ENCODE measurements at places on chromosomes 3 and 15. TPM values are rescaled to one million over a fixed set of nuclear protein-coding genes. Genes with fewer than 3 reads are reported as not detected.

DNA sequence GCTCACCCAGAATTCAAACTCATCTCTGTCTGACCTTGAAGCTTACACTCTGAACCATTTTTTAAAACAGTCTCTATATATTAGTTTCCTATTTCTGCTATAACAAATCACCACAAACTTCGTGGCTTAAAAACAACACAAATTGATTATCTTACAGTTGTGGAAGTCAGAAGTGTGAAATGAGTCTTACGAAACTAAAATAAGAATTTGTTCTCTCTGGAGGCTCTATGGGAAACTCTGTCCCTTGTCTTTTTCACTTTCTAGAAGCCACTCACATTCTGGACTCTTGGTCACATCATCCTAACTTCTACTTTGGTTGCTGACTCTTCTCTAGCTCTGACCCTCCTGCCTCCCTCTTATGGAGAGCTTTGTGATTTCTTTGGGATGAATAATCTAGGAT, 429.3 kb upstream of the THBS1 start:
- no peaks in the 10 kb centered on the region for H3K4me1 ChIP-seq
- no peak overlapping the region for H3K4me3 ChIP-seq
- no peaks in the 10 kb centered on the region for H3K27me3 ChIP-seq
- H3K36me3 ChIP-seq, result no peaks in the 10 kb centered on the region
- no peak overlapping the region for H3K27ac ChIP-seq

HRG gene
- 0.46 TPM for total RNA-seq

DNA sequence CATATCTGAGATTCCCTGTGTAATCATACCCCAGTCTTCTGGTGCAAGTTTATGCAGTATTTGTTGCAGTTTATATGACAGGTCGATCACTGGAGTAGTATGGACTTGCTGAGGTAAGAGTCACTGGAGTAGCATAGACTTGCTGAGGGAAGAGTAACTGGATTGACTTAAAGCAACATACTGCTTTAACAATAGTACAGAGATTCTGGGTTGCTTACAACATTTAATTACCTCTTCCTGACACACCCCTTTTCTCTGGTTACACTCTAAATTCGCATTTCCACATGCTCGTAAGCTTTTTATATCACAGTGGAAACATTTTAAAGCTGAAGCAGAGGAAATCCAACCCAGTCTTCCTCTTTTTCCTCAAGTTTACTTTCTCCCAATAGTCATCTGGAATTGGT, 11.8 kb downstream of the AAGAB start:
- H3K36me3 ChIP-seq, result no peaks in the 10 kb centered on the region
- peak overlapping the region; percentile 50 for H3K27ac ChIP-seq
- H3K4me1 ChIP-seq, result peaks cover 30% of the 10 kb centered on the region
- no peak overlapping the region for H3K4me3 ChIP-seq
- DNase-seq, result no peak

- DNase-seq, result no peak
- no peaks in the 10 kb centered on the region for H3K27me3 ChIP-seq
- no peak overlapping the region for H3K4me3 ChIP-seq
- H3K36me3 ChIP-seq, result no peaks in the 10 kb centered on the region
- H3K4me1 ChIP-seq, result no peaks in the 10 kb centered on the region
Observed at GRCh38 chr15:93168910-93169309, 79.9 kb upstream of the RGMA start.

GRCh38 chr3:160883373-160883772, 127.3 kb downstream of the PPM1L start:
- peaks cover 57% of the 10 kb centered on the region for H3K4me1 ChIP-seq
- H3K36me3 ChIP-seq, result no peaks in the 10 kb centered on the region
- no peak overlapping the region for H3K4me3 ChIP-seq
- H3K27me3 ChIP-seq, result no peaks in the 10 kb centered on the region
- no peak for DNase-seq
- H3K27ac ChIP-seq, result peak overlapping the region; percentile 91

GRCh38 chr3:122727294-122727693, 46.7 kb downstream of the PARP14 start:
- H3K4me1 ChIP-seq, result peaks cover 7% of the 10 kb centered on the region
- no peak for DNase-seq
- H3K27ac ChIP-seq, result no peak overlapping the region
- no peaks in the 10 kb centered on the region for H3K27me3 ChIP-seq

CHRNB4 gene
- total RNA-seq, result not detected

DNA sequence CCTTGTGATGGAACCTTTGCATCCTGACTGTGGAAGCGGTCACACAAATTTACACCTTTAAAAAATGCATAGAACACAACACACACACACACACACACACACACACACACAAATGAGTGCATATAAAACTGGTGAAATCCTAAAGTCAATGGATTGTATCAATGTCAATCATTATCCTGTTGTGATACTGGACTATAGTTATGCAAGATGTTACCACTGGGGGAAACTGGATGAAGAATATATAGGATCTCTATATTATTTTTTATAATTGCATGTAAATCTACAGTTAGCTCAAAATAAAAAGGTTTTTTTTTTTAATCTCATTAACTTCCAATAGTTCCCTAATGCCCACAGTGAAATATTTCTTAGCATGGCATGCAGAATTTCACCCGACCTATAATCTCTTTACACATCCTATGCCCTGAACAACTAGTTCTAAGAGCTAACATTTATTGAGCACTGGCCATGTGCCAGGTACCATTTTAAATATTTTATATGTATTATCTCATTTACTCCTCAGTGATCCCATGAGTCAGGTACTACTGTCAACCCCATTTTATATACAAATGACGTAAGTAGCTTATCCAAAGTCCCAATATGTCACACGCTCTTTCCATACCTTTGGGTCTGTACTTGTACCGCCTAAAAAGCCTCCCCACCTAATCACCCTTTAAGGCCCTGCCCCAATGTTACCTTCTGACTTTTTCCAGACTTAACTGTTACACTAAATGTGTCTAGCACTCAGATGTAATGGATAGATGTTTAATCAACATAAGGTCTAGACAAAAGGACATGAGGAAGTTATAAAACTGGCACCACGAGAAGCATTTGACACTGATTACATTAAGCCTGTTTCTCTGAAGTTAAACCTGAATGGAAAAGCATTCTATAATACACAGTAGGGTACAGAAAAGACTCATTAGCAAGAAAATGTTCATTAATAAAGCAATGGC, 5.5 kb downstream of the ABCC5 start:
- H3K27me3 ChIP-seq, result no peaks in the 10 kb centered on the region
- no peak for DNase-seq
- H3K36me3 ChIP-seq, result peaks cover 54% of the 10 kb centered on the region
- peak overlapping the region; percentile 87 for H3K27ac ChIP-seq

DNA sequence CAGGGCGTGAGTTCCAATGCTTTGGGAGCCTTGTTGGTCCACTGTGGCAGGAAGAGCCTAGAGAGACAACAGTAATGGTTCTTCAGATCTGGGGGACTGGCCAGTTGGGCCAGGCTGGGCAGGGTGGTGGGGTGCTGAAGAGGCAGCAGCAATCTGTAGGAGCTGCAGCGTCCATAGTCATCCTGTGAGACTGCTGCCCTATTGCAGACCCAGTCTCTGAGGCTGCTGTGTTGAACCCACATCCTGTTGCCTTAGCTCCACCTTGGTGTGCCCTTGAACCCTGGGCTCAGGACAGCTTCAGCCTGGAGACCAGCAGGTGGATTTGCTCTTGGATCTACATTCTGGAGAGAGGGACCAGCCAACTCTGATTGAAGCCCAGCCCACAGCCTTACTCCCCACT, 23.6 kb upstream of the ETV5 start:
- H3K4me3 ChIP-seq, result no peak overlapping the region
- no peaks in the 10 kb centered on the region for H3K4me1 ChIP-seq
- H3K36me3 ChIP-seq, result no peaks in the 10 kb centered on the region
- DNase-seq, result no peak
- H3K27me3 ChIP-seq, result no peaks in the 10 kb centered on the region

CGGBP1 gene
- 47.3 TPM for total RNA-seq

GRCh38 chr3:52022323-52023100, 26.8 kb upstream of the RPL29 start:
- H3K36me3 ChIP-seq, result no peaks in the 10 kb centered on the region
- peak overlapping the region; percentile 42 for H3K4me3 ChIP-seq
- peak; percentile 49 for DNase-seq
- no peaks in the 10 kb centered on the region for H3K27me3 ChIP-seq
- H3K27ac ChIP-seq, result peak overlapping the region; percentile 95
- peaks cover 93% of the 10 kb centered on the region for H3K4me1 ChIP-seq

NDN gene
- 8.9 TPM for total RNA-seq

GRCh38 chr3:122365073-122365472, 18.0 kb downstream of the MIX23 start:
- no peak overlapping the region for H3K4me3 ChIP-seq
- no peak overlapping the region for H3K27ac ChIP-seq
- DNase-seq, result no peak
- no peaks in the 10 kb centered on the region for H3K4me1 ChIP-seq
- no peaks in the 10 kb centered on the region for H3K36me3 ChIP-seq

TMEM115 gene
- 39.9 TPM for total RNA-seq

GRCh38 chr15:88074386-88074785, 182.2 kb downstream of the NTRK3 start:
- no peaks in the 10 kb centered on the region for H3K36me3 ChIP-seq
- no peak for DNase-seq

DNA sequence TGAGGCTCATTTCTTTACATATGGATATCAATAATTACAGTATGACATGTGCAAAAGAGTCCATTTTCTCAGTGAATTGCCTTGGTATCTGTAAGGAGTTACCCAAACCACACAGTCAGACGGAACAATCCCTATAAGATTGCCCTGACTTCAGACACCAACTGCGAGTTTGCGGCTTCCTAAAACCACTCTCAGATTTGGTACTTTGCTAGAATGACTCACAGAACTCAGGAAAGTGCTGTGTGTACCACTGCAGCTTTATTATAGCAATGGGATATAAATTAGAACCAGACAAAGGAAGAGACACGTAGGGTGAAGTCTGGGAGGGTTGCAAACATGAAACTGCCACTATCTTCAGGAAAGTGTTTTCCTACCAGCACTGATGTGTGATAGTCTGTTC, 45.8 kb upstream of the ATP13A3 start:
- no peaks in the 10 kb centered on the region for H3K36me3 ChIP-seq
- DNase-seq, result no peak
- H3K27ac ChIP-seq, result no peak overlapping the region
- H3K27me3 ChIP-seq, result no peaks in the 10 kb centered on the region
- H3K4me3 ChIP-seq, result no peak overlapping the region
- peaks cover 9% of the 10 kb centered on the region for H3K4me1 ChIP-seq

- DNase-seq, result no peak
- no peaks in the 10 kb centered on the region for H3K4me1 ChIP-seq
- no peak overlapping the region for H3K27ac ChIP-seq
- no peaks in the 10 kb centered on the region for H3K27me3 ChIP-seq
- H3K36me3 ChIP-seq, result no peaks in the 10 kb centered on the region
- H3K4me3 ChIP-seq, result no peak overlapping the region
Observed at GRCh38 chr15:92165001-92165346, 228.7 kb upstream of the ST8SIA2 start.

SLC12A1 gene
- total RNA-seq, result not detected

CPN2 gene
- total RNA-seq, result not detected

TRIM42 gene
- total RNA-seq, result not detected

DNA sequence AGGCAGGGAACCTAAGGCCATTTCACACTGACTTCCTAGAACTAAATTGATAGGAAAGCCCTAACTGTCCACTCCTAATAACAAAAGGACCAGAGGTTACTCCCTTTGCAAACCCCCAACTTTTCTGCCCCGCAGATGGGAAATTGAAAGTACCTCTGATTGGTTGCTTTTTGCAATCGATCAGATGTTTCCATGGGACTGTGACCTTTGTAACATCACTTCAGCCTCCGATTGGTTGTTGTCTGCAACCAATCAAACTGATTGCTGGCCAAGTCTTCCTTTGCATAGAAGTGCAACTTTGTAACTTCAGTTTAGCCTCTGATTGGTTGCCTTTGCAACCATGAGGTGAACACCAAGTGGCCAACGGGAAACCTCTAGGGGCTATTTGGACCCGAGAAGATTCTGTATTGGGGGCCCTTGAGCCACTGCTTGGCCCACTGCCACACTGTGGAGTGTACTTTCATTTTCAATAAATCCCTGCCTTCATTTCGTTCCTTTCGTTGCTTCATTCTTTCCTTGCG, 11.3 kb upstream of the KNL1 start:
- H3K4me1 ChIP-seq, result no peaks in the 10 kb centered on the region
- H3K27me3 ChIP-seq, result no peaks in the 10 kb centered on the region
- H3K27ac ChIP-seq, result no peak overlapping the region
- peak overlapping the region; percentile 29 for H3K4me3 ChIP-seq
- no peaks in the 10 kb centered on the region for H3K36me3 ChIP-seq

GRCh38 chr3:116226266-116226665, 219.0 kb downstream of the LSAMP start:
- no peaks in the 10 kb centered on the region for H3K36me3 ChIP-seq
- H3K4me3 ChIP-seq, result no peak overlapping the region
- no peaks in the 10 kb centered on the region for H3K4me1 ChIP-seq
- H3K27ac ChIP-seq, result no peak overlapping the region
- H3K27me3 ChIP-seq, result no peaks in the 10 kb centered on the region

DNA sequence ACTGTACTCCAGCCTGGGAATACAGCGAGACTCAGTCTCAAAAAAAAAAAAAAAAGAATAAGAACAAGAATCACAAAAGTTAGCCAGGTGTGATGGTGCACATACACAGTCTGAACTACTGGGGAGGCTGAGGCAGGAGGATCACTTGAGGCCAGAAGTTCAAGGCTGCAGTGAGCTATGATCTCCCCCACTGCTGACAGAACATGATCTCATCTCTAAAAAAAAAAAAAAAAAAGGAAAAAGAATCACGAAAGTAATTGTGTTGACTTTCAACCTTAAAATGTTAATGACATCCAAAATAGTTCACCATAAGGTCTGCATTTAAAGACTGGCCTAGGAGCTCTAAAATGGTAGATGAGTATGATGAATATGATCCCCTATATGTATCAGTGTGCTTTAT, 68.0 kb upstream of the MAP4 start:
- H3K27me3 ChIP-seq, result no peaks in the 10 kb centered on the region
- DNase-seq, result no peak
- peaks cover 53% of the 10 kb centered on the region for H3K4me1 ChIP-seq
- H3K4me3 ChIP-seq, result no peak overlapping the region
- no peaks in the 10 kb centered on the region for H3K36me3 ChIP-seq

FETUB gene
- total RNA-seq, result not detected

DPPA2 gene
- total RNA-seq, result not detected

- no peak for DNase-seq
- no peak overlapping the region for H3K27ac ChIP-seq
- no peaks in the 10 kb centered on the region for H3K36me3 ChIP-seq
- H3K27me3 ChIP-seq, result peaks cover 5% of the 10 kb centered on the region
Observed at GRCh38 chr3:43874731-43875130, 184.0 kb downstream of the ABHD5 start.

CYP19A1 gene
- total RNA-seq, result not detected

GRCh38 chr15:67090297-67091070, 25.1 kb downstream of the SMAD3 start:
- H3K4me3 ChIP-seq, result no peak overlapping the region
- no peak for DNase-seq
- H3K36me3 ChIP-seq, result no peaks in the 10 kb centered on the region
- H3K27me3 ChIP-seq, result no peaks in the 10 kb centered on the region
- peak overlapping the region; percentile 98 for H3K27ac ChIP-seq

All from gastrocnemius medialis (tissue), 4 donors.